ENCODE measurements at places on chromosomes 7 and 10. TPM values are rescaled to one million over a fixed set of nuclear protein-coding genes. Genes with fewer than 3 reads are reported as not detected.

CDNF gene
- 2.9 TPM for total RNA-seq

LEP gene
- not detected for total RNA-seq

ANKRD30A gene
- not detected for total RNA-seq

GDF2 gene
- not detected for total RNA-seq

ADAM8 gene
- total RNA-seq, result 6.0 TPM

ANXA8L1 gene
- not detected for total RNA-seq

SLC26A4 gene
- 0.51 TPM for total RNA-seq

DNA sequence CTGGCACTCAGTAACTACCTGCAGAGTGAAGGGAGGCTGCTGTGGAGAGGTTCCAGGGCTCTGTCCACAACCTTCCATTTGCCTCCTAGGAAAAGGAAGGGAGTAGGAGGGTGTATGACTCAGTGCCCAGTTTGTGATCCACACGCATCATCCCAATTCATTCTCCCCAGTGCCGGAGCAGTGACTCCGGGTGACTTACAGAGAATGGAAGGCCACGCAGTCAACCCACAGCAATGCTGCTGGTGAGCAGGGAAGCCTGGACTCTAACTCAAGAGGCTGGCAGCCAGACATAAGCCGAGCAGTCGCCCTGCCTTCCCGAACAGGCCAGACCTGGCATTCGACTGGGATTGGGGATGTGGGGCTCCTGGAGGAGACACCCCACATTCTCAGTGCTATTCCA is 139.9 kb downstream of the SH3PXD2A start:
- no peak for DNase-seq

DNA sequence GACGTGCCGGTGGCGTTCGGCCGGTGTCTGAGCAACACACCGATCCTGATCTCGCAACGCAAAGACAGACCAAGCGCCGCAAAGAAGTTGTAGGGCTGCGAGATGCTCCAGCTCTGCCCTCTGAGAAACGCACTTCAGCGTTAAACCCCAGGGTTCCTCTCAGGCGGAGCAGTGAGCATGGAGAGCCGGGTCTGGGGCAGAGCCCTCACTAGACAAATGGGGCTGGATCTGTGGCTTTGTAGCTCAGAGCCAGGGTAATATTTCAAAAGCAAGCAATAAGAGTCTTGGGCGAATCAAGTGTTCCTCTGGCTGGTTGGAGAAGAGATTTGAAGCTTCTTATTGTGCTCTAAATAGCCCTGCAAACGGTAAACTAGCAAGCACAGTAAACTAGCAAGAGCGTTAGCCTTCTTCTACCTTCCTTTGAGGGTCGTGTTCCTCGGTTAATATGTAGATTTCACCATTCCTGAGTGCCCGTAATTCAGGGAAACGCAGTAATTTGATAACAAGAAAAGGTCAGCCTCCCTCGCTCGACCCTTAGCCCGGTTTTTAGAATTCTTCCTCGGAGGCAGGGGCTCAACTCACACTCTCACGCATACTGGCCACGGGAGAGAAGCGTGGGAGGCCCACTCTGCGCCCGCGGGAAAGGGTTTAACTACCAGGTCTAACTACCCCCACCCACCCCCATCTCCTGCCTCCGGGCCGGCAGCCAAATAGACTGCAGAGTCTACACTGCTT is 6.7 kb downstream of the SKAP2 start:
- DNase-seq, result no peak

GRCh38 chr10:52135101-52135500 is 179.0 kb upstream of the DKK1 start:
- DNase-seq, result no peak

GRCh38 chr7:77731716-77732115 is 35.5 kb downstream of the RSBN1L start:
- DNase-seq, result no peak

GRCh38 chr10:11011984-11012383 is 5.7 kb upstream of the CELF2 start:
- DNase-seq, result no peak

DNA sequence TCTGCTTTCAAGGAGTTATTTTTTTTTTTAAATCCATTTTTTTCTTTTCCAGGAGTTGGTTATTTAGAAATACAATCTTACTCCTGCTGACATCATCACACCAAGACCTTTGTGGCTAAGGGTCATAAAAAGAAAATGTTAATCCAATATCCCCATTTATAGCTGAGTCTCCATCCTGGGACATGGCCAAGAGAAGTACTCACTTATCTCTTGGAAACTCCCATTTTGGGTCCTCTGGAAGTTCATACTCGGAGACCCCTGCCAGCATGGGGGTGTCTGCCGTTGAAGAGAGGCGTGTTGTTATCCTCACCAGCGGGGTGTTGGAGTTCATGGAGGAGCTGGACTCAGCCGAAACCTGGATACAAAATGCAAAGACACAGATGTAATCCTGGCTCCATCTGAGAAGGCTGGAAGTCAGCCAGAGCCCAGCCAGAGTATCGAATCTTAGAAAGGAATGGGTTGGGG is 94.6 kb downstream of the FGFR2 start:
- DNase-seq, result no peak

- no peak for DNase-seq
Measured at GRCh38 chr10:109696462-109696861, 226.8 kb downstream of the XPNPEP1 start.

- DNase-seq, result peak; percentile 56
Measured at GRCh38 chr10:126842836-126843235, 62.4 kb upstream of the DOCK1 start.

DNA sequence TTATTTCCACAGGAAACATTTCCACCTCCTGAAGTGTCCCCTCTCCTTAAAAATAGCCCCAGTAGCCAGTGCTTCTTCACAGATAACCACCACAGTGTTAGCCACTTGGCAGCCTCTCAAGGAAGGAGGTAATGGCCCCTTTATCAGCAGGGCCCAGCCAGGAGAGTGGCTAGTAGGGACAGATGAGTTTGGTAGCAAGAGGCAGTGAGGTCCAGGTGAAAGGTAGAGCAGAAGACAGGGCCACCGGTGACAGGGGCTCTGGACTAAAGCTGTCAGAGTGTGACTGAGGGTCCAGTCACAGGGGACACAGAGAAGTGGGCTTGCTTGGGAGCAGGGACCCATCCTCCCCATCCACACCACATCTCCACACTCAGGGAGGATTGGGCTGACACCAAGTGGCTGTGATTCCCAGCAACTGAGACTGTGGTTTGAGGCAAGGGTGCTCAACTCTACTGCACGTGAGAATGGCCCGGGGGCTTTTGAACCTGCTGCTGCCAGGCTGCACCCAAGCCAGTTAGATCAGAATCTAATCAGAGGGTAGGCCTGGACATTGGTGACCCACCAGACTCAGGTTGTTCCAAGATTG is 52.2 kb downstream of the C10orf120 start:
- peak; percentile 53 for DNase-seq

GRCh38 chr7:155490697-155491628 is 33.0 kb downstream of the EN2 start:
- DNase-seq, result peak; percentile 87

GRCh38 chr10:91242940-91243339 is 22.5 kb downstream of the PCGF5 start:
- DNase-seq, result no peak

GRCh38 chr10:29472301-29473086 is 162.3 kb downstream of the SVIL start:
- DNase-seq, result no peak
